ENCODE measurements at places on chromosomes 5 and 9. TPM values are rescaled to one million over a fixed set of nuclear protein-coding genes. Genes with fewer than 3 reads are reported as not detected.
A peak's percentile ranks its signal among the peaks of the same experiment; 100 is the strongest.

The TDRD7 gene
- total RNA-seq, result 10.6 TPM

DNA sequence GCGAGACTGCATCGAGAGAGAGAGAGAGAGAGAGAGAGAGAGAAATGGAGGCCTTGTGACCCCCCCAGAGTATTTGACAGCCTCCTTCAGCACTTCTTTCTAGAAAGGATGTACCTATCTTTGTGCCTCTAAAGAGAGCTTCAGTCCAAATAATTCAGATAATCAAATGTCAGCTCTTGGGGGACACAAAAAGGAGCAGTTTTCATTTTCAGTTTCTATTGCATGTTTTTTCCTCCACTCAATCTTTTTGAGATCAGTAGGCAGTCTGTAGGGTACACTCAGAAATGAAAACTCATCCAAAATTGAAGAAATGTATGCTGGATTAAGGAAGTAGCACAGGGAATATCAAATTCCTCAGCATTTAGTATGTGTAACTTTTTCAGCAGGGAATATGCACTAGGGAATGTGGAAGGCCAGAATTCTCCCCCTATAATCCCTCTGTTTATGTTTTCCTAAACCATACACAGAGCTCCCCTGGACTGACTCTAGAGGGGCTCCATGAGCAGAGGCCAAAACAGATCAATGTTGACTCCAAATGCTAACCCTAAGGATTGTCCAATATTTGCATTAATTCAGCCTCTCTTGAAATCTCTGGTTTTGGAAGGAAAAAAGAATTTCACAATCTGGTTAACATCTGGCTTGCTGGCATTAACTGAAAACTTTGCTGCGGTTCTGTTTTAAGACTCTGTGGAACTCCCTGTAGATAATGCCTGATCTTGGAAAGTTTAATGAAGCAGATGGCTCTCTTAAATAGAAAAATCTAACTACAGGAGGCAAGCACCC lies 250.1 kb downstream of the CEMIP2 start:
- H3K4me3 ChIP-seq, result no peak overlapping the region
- H3K27ac ChIP-seq, result no peak overlapping the region
- DNase-seq, result no peak
- H3K36me3 ChIP-seq, result no peaks in the 10 kb centered on the region

DNA sequence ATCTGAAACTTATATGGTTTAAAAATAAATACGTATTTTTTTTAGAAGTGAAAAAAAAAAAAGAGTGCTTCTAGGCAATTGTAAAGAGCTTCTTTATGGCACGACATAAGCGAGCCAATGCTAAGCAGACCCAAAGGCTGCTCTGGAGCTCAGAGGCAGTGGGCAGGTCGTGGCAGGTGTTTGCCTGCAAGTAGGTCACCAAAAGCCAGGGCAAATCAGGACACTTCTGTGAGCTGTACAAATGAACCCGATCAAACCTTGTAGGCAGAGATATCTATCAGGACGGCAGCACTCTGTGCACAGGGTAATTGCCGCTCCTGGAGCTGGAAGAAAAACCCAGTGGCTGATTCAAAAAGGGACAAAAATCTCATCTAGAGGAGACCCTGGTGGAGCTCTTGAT lies 75.9 kb downstream of the IRX2 start:
- H3K4me1 ChIP-seq, result no peaks in the 10 kb centered on the region
- no peak for DNase-seq
- no peak overlapping the region for H3K4me3 ChIP-seq
- H3K36me3 ChIP-seq, result no peaks in the 10 kb centered on the region
- no peaks in the 10 kb centered on the region for H3K27me3 ChIP-seq
- H3K27ac ChIP-seq, result no peak overlapping the region

DNA sequence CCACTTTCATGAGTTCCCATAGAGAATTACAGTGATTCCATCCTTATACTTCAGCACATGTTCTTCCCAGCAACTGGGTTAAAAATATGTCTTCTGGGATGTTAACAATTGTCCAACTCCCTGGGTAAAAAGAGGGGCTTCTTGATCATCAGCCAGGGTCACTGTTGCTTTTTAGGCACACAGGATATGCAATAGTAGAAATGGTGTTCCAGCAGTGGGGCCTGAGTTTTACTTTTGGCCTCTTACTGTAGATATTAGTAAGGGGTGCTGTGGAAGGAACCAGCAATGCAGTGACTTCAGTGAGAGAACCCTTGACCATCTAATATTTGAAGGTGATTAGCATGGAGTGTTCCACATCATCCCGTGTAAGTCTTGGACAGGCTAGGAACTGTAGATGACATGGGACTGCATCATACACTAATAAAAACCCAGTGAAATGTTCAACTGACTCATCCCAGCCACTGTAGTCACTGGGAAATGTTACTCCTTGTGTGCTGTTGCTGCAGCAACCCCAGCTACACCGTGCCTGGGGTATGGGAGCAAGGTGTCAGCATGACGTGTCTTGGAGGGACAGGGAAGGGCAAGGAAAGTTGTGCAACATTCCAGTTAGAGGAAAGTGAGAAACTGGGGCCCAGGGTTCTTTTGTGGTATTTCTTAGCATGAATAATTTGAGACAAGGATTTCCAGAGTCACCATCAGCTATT lies 610.9 kb downstream of the RAB3C start:
- no peaks in the 10 kb centered on the region for H3K4me1 ChIP-seq
- no peak overlapping the region for H3K27ac ChIP-seq
- peak; percentile 65 for DNase-seq
- H3K36me3 ChIP-seq, result no peaks in the 10 kb centered on the region
- no peaks in the 10 kb centered on the region for H3K27me3 ChIP-seq

DNA sequence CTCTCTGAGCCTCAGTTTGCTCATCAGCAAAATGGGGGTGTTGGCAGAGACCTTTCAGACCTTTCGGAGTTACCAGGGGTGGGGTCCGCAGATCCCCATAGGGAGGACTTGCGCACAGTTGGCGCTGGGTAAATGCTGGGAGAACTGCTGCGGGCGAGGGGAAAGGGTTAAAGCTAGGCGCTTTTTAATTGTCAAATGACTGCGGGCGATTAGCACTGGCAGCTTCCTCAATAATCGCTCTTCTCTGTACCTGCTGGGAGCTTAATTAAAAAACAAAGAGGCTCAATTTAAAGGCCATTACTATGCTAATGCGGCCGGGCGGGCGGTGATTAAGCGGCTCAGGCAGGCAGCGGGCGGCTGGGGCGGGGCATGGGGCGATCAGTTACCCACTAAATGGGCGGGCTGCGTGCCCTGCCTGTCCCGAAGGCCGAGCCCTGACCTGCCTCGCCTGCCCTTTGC lies 63.0 kb downstream of the LMX1B start:
- no peak for DNase-seq
- no peaks in the 10 kb centered on the region for H3K4me1 ChIP-seq
- no peaks in the 10 kb centered on the region for H3K27me3 ChIP-seq
- H3K27ac ChIP-seq, result no peak overlapping the region

DNA sequence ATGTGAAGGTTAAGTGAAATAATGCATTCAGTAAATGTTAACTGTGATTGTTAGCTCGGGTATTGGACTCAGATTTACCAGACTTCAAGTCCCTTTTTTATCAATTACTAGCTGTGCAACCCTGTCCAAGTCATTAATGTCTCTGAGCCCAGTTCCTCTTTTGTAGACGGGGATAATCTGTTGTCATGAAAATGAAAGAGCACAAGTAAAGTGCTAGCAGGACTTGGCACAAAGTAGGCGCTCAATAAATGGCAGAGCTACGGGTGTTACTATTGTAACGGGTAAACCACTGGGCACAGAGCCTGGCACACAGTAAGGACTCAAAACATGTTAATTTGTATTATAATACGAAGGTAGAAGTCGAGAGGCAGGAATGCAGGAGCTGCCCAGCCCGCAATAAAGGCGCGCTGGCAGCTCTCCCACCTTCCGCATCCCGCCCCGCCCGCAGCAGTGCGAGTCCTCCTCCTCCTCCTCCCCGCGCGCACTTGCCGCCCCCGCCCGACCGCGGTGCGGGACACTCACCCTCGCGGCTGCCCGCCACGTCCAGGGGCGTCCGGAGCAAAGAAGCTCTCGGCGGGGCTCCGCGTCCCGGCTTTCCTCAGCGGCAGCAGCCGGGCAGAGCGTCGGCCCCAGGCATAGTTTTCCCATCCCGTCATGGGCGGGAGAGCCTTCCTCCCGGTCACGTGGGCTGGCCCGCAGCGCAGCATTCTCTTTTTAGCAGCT lies at the start of gene C1QTNF2:
Gene C1QTNF2, minus strand, starts transcription at position 637 of the 723 bp plus-strand sequence. CDS start 15,615 bp downstream, outside the sequence.
- peak within 1 kb of the TSS; percentile 51 for H3K4me3 ChIP-seq
- H3K36me3 ChIP-seq, result no peaks in the 10 kb centered on the region
- no peak for DNase-seq

- H3K4me3 ChIP-seq, result no peak overlapping the region
- DNase-seq, result no peak
- no peaks in the 10 kb centered on the region for H3K27me3 ChIP-seq
- H3K36me3 ChIP-seq, result no peaks in the 10 kb centered on the region
Measured at GRCh38 chr5:5313101-5313635, 109.3 kb upstream of the ICE1 start.

DNA sequence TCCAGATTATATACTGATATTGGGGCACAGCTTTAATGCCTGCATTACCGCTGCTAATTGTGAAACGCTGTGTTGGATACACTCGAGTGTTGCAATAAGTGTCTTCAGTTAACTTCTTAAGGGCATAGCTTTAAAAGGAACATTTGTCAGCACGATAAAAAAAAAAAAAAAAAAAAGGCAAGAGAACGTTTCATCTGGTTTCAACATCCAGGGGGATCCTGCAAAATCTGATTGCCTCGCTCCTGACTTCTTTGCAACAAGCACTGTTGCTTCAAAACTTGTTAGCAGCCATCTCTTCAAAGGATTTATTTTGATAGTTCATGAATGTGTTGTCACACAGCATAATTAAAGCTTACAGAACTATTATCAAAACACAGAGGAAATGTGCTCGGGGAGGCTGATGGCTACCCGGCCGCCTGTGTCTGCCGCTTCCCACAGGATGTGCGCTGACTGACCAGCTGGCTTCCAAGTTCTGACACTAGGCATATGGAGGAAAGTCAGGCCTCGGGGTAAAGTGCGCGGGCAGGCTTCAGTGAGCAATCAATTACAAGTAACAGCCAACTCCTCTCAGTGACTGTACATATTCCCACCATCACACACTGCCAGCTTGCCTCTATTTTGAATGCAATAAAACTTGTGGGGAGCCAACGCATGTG lies 77.7 kb downstream of the EBF1 start:
- no peaks in the 10 kb centered on the region for H3K4me1 ChIP-seq
- H3K27ac ChIP-seq, result no peak overlapping the region
- no peaks in the 10 kb centered on the region for H3K36me3 ChIP-seq
- H3K27me3 ChIP-seq, result no peaks in the 10 kb centered on the region
- H3K4me3 ChIP-seq, result no peak overlapping the region

DNA sequence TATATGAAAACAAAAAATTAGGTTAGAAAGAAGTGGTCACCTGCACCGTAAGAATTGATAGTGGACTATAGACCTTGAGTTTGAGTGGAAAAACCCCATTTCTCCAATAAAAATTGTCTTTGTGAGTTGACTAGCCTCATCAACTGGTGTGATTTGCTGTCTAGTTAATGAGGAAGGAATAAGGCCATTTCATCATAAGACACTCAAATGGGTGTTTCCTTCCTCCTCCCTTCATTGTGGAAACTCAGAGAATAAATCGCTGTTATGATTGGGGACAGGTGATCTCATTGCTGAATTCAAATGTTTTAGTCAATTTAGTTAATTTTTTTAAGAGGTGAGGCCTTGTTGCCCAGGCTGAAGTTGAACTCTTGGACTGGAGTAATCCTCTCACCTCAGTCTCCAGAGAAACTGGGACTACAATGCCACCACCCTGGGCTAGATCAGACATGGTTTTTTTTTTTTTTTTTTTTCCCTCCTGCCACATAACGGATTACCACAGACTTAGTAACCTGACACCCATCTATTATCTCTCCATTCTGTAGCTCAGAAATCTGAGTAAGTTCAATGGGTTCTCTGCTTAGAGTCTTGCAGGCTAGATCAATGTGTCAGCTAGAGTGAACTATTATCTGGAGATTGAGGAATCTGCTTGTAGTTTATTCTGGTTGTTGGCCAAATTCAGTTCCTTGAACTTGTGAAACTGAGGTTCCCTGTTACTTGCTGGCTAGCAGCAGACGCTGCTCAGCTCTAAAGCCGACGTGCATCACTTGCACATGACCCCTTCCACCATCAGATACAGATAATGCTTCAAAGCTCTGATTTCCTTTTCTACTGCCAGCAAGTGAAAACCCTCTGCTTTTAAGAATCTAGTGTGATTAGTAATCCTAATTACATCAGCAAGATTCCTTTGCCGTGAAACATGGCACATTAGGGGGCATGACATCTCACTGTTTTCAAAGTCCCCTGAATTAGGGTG lies 663.8 kb upstream of the CDH9 start:
- H3K36me3 ChIP-seq, result no peaks in the 10 kb centered on the region
- H3K27me3 ChIP-seq, result no peaks in the 10 kb centered on the region
- H3K4me3 ChIP-seq, result no peak overlapping the region
- no peak overlapping the region for H3K27ac ChIP-seq
- DNase-seq, result no peak

The GFRA3 gene
- 1.5 TPM for total RNA-seq

DNA sequence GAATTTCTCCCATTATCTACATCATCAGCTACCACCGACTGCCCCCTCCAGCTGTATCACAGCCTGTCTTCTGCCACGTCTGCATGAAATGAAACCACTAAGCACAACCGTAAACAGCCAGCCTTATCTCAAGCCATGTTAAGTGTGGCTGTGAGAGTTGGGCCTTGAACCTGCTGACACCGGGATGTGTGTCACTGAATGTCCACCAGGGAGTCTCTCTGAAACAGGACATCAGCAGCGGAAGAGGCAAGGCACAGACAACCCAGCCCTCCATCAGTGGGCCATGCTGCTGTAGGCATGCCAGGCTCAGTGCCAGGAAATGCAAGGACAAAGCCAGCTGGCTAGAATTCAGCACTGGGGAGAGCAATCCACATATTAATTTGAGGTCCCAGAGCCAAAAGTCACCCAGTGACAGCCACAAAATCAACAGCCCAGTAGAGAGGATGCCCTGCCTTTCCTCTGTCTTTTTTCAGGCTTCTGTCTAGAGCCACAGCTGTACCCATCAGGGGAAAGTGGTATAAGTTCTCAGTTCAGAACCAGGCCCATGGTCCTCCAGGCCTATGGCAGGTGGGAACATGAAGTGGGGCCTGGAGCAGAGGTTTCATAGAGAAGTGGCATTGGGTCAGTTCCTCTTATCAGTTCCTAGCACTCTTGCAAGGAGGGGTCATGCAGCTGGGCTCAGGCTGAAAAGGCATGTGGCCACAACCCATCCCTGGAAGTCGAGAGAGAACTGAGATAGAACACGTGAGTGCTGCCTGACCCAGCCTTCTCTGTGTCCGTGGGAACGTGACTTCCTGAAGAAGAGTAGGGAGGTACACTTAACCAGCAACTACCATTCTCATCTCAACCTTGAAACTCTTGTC lies 199.4 kb downstream of the ESM1 start:
- DNase-seq, result no peak
- no peak overlapping the region for H3K4me3 ChIP-seq
- H3K27ac ChIP-seq, result no peak overlapping the region
- no peaks in the 10 kb centered on the region for H3K4me1 ChIP-seq

GRCh38 chr9:121399126-121399882 lies 29.3 kb upstream of the STOM start:
- no peaks in the 10 kb centered on the region for H3K27me3 ChIP-seq
- no peaks in the 10 kb centered on the region for H3K36me3 ChIP-seq
- H3K4me3 ChIP-seq, result no peak overlapping the region
- H3K4me1 ChIP-seq, result no peaks in the 10 kb centered on the region

The MVB12B gene
- total RNA-seq, result 9.4 TPM

The ARL14EPL gene
- not detected for total RNA-seq

All from Panc1 (cell line).